HCT116 (cell line): ENCODE measurements at places on chromosomes 5 and 9.

- peaks cover 48% of the 10 kb centered on the region for H3K27me3 ChIP-seq
- no peaks in the 10 kb centered on the region for H3K4me1 ChIP-seq
- no peak overlapping the region for H3K4me3 ChIP-seq
Measured at GRCh38 chr5:11012295-11012694, 251.3 kb upstream of the DAP start.

DNA sequence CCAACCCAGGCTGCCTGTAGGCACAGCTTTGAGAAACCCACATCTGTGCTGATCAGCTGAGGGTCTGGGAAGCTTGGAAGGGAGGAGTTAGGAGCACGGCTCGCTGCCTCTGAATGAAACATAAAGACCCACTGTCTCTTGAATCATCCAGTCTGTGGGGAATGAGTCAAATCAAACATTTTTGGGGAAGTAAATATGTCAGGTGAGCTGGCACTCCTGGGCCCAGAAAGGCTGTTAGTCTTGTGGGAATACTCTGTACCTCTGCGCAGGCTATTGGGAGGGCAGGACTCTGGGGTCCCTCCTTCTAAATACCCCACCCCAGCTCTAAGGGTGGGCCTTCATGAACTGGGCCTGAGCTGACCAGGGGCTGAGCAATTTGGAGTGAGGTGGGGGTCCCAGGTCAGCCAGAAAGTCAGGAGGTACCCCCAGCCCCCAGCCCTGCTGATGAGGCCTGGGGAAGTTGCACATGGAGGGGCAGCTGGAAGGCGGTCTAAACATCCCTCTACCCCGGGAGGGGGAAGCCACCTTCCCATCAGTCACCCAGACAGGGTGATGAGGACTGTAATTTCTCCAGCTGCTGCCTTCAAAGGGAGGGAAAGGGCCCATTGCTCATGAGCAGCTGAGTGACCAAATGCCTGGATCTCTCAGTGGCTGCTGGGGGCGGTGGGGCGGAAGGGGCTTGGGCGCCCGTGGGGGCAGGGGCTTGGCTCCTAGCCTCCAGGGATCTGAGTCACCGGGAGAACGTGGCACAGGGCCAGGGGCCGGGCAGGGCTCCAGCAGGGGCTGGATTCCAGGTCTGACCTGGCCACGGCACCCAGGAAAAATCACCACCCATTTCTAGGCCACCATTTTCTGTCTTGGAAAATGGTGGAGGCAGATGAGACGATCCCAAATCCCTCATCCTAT, 10.8 kb downstream of the FIBCD1 start:
- H3K27ac ChIP-seq = peak overlapping the region; percentile 81
- no peaks in the 10 kb centered on the region for H3K27me3 ChIP-seq
- H3K4me1 ChIP-seq = peaks cover 29% of the 10 kb centered on the region
- H3K36me3 ChIP-seq = no peaks in the 10 kb centered on the region
- DNase-seq = peak; percentile 55

- no peak for DNase-seq
- no peaks in the 10 kb centered on the region for H3K36me3 ChIP-seq
- H3K4me3 ChIP-seq = no peak overlapping the region
- H3K27ac ChIP-seq = no peak overlapping the region
- H3K4me1 ChIP-seq = peaks cover 6% of the 10 kb centered on the region; the same call in 1 of the 2 replicates
Measured at GRCh38 chr9:99605016-99605743, 216.5 kb upstream of the NR4A3 start.

DNA sequence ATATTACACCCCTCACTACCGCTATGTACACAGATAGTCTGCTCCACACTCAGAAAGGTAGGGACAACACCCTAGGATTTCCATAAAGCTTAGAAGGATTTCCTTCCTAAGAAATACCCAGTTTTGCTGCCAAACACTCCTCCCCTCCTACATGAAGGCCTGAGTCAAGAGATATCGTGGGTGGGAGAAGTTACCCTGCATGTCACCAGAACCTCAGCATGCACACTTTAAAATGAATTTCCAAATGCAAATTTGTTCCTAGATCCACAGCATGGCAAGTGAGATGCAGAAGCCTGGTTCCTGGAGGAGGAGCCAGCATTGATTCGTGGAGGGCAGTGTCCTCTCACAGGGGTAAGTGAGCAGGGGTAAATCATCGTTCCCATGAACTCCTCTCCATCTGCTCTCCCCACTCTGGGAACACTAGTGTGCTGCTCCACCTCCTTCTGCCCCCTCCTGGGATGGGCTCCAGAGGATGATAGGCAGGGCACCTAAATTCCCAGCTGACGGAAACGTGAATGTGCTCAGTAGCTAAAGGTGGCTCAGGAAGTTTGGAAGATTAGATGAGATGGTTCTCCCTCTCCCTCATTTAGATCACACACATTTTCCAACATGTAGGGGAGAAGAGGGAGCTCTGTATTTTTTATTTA, 76.7 kb downstream of the PDE4D start:
- H3K27me3 ChIP-seq = peaks cover 5% of the 10 kb centered on the region; the same call in 1 of the 2 replicates
- no peaks in the 10 kb centered on the region for H3K4me1 ChIP-seq
- no peak for DNase-seq
- H3K4me3 ChIP-seq = no peak overlapping the region

- H3K4me1 ChIP-seq = no peaks in the 10 kb centered on the region
- H3K4me3 ChIP-seq = no peak overlapping the region
- DNase-seq = no peak
- H3K27ac ChIP-seq = no peak overlapping the region
- peaks cover 2% of the 10 kb centered on the region; the same call in 1 of the 2 replicates for H3K36me3 ChIP-seq
Measured at GRCh38 chr9:109414125-109414785, 83.9 kb downstream of the PTPN3 start.
